ENCODE measurements at places on chromosomes 6 and 20. TPM values are rescaled to one million over a fixed set of nuclear protein-coding genes. Genes with fewer than 3 reads are reported as not detected.

DNA sequence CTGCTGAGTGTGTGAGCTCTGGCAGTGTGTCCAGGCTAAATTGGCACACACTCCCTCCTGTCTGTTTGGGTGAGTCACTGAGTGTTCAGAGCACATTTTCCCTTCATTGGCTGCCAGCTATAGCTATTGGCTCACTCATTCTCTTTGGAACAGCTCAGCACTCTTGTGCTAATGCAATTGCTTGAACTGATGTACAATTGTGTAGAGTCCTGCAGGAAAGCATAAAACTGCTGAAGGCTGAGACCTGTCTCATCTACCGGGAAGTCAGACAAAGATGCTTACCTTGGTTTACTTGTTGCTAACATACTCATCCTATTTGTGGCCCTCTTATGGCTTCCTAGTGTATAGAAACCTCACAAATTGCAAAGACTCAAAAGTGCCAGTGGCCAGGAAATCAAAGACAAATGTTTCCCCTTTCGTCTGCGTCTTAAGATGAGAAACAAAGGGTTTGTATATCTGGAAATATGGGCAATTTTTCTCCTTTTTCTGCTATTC is 351.0 kb downstream of the BCKDHB start:
- H3K27me3 ChIP-seq = no peaks in the 10 kb centered on the region
- no peaks in the 10 kb centered on the region for H3K36me3 ChIP-seq
- H3K27ac ChIP-seq = no peak overlapping the region
- no peak for DNase-seq

GRCh38 chr6:33728438-33728837 is 16.9 kb upstream of the UQCC2 start:
- no peak for DNase-seq
- no peak overlapping the region for H3K4me3 ChIP-seq
- no peaks in the 10 kb centered on the region for H3K4me1 ChIP-seq
- peaks cover 13% of the 10 kb centered on the region for H3K36me3 ChIP-seq

- DNase-seq = no peak
- H3K36me3 ChIP-seq = no peaks in the 10 kb centered on the region
- no peak overlapping the region for H3K27ac ChIP-seq
- H3K4me1 ChIP-seq = no peaks in the 10 kb centered on the region
- no peak overlapping the region for H3K4me3 ChIP-seq
Observed at GRCh38 chr20:5267092-5267491, 49.7 kb downstream of the PROKR2 start.

GRCh38 chr20:40899344-40899743 is 129.3 kb upstream of the TOP1 start:
- peaks cover 30% of the 10 kb centered on the region for H3K27me3 ChIP-seq
- no peak for DNase-seq
- no peaks in the 10 kb centered on the region for H3K4me1 ChIP-seq
- H3K27ac ChIP-seq = no peak overlapping the region
- no peaks in the 10 kb centered on the region for H3K36me3 ChIP-seq

- no peaks in the 10 kb centered on the region for H3K27me3 ChIP-seq
- no peak overlapping the region for H3K27ac ChIP-seq
- H3K4me1 ChIP-seq = no peaks in the 10 kb centered on the region
- H3K4me3 ChIP-seq = no peak overlapping the region
Observed at GRCh38 chr6:16583144-16583762, 178.0 kb downstream of the ATXN1 start.

- no peaks in the 10 kb centered on the region for H3K36me3 ChIP-seq
- H3K4me3 ChIP-seq = peak overlapping the region; percentile 73
- H3K27ac ChIP-seq = peak overlapping the region; percentile 53
- no peak for DNase-seq
- no peaks in the 10 kb centered on the region for H3K4me1 ChIP-seq
Observed at GRCh38 chr6:28081486-28081751, 1.1 kb downstream of the ZNF165 start.

DNA sequence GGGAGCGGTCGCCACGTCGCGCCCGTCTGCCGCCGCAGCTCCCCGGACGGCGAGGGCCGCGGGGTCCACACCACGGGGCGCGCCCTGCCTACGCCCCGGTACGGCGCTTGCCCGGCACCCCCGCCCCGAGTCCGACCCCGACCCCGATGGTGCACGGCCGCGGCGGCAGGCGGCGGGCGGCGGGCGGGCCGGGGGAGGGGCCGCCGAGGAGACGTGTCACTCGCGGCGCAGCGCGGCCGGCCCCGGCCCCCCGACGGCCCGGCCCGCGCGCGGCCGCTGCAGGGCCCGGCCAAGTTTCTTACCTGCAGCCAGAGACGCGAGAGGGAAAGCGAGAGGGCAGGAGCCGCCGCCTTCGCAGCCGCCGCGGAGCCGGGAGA is 328 bp downstream of the RRBP1 start:
- H3K27me3 ChIP-seq = peaks cover 4% of the 10 kb centered on the region
- peaks cover 6% of the 10 kb centered on the region for H3K36me3 ChIP-seq
- H3K4me1 ChIP-seq = peaks cover 10% of the 10 kb centered on the region
- peak overlapping the region; percentile 69 for H3K4me3 ChIP-seq
- no peak overlapping the region for H3K27ac ChIP-seq
- DNase-seq = no peak

DNA sequence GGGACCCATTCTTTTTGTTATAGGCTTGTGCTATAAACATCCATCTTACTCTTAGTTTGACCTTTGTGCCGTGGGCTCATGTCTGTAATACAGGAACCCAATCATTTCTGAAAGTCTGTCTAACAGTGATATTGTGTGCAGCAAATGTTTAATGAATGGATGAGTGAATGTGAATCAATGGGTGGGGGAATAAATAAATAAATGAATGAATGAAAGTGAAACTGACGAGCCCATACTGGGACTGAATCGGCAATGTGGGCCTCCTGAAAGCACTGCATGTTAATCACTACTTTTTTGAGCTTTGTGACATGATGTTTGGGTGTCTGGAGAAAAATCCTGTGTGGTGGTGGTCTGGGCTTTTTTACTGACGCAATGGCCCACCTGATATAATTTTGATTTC is 175.0 kb downstream of the GMPR start:
- no peak overlapping the region for H3K27ac ChIP-seq
- no peaks in the 10 kb centered on the region for H3K4me1 ChIP-seq
- no peaks in the 10 kb centered on the region for H3K36me3 ChIP-seq

DNA sequence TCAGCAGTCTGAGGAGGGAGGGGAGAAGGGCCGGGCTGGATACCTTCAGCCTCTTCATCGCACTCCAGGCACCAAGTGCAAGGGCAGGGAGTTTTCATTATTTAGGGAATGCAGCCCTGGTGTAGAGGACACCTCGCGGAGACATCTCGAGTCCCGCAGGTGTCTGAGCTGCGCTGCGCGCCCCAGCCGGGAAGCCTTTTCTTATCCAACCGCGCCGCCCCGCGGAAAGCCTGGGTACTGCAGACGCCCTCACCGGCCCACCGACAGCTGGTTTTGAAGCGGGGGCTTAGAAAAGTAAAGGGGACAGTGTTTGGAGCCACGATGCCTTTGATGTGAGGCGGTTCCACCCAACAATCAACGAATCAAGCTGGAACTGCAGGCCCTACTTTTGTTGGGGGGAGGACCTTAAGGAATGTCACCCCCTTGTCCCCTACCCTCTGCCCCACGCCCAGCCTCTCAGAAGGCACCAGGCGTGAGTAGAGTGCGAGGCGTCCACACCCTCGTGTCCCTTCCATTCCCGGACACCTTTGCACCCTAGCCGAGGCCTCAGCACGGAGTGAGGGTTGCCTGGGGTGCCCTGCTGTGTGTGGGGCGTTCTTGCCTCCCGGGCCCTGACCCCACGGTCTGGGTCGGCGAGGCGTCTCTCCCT is 8.6 kb downstream of the NKX2-2 start:
- H3K4me1 ChIP-seq = no peaks in the 10 kb centered on the region
- no peaks in the 10 kb centered on the region for H3K36me3 ChIP-seq
- H3K4me3 ChIP-seq = no peak overlapping the region
- DNase-seq = peak; percentile 49
- H3K27ac ChIP-seq = no peak overlapping the region
- H3K27me3 ChIP-seq = no peaks in the 10 kb centered on the region

GRCh38 chr6:105320271-105320670 is 82.6 kb downstream of the PREP start:
- no peak overlapping the region for H3K27ac ChIP-seq
- peaks cover 46% of the 10 kb centered on the region for H3K4me1 ChIP-seq
- no peak for DNase-seq
- no peak overlapping the region for H3K4me3 ChIP-seq
- H3K27me3 ChIP-seq = no peaks in the 10 kb centered on the region

DNA sequence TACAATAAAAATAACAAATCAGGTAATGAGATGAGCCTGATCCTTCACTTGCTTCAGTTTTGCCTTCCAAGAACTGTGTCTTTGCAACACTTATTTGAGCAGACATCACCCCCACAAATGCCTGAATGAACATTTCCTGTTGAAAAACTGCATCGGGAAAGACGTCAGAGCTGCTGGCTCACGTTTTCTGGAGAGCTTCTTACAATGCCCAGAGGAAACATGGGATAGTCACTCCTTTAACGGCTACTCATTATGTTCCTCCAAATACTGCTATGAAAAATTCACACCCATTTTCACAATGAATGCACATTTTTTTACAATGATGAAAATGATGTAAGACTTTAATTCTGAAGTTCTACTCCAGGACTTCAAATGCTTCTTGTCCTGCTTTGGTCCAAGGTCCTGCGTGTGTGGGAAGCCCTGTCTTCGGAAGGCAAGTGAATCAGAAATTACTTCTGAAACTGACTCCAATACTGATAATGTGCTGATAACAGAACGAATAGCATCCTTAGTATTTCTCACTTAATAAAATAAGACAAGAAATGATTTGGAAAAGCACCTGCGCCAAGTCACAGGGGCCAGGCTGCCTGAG is 238.0 kb downstream of the ANKRD60 start:
- no peaks in the 10 kb centered on the region for H3K36me3 ChIP-seq
- no peak overlapping the region for H3K4me3 ChIP-seq
- no peak overlapping the region for H3K27ac ChIP-seq

GRCh38 chr6:51466427-51466826 is 621.0 kb downstream of the PKHD1 start:
- no peaks in the 10 kb centered on the region for H3K36me3 ChIP-seq
- peaks cover 12% of the 10 kb centered on the region for H3K4me1 ChIP-seq
- H3K27ac ChIP-seq = peak overlapping the region; percentile 45
- H3K27me3 ChIP-seq = no peaks in the 10 kb centered on the region
- DNase-seq = peak; percentile 37
- H3K4me3 ChIP-seq = no peak overlapping the region

The FLRT3 gene
- 5.3 TPM for total RNA-seq

The CDSN gene
- total RNA-seq = not detected

All from SJCRH30 (cell line).